Renal cortex interstitium (tissue), 15 donors: ENCODE measurements at places on chromosomes 16 and 17. TPM values are rescaled to one million over a fixed set of nuclear protein-coding genes. Genes with fewer than 3 reads are reported as not detected.

DNA sequence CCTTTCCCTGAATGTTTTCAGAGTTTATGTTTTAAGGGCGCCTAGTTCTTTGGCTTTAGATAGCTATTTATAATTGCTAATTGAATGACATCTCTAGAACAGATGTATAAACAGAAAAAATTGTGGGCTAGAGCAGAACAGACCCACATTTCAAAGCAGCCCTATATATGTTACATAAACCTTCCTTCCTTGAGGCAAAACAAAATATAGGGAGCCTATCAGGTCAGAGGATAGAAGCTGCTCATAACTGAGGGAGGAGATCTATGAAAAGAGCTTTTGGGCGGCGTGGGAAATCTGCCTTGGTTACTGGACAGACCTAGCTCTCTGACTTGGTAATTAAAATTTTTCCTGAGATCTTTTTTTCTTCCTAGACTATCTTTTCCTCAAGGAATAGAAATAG is 68.4 kb downstream of the SPAG9 start:
- no peak for DNase-seq

DNA sequence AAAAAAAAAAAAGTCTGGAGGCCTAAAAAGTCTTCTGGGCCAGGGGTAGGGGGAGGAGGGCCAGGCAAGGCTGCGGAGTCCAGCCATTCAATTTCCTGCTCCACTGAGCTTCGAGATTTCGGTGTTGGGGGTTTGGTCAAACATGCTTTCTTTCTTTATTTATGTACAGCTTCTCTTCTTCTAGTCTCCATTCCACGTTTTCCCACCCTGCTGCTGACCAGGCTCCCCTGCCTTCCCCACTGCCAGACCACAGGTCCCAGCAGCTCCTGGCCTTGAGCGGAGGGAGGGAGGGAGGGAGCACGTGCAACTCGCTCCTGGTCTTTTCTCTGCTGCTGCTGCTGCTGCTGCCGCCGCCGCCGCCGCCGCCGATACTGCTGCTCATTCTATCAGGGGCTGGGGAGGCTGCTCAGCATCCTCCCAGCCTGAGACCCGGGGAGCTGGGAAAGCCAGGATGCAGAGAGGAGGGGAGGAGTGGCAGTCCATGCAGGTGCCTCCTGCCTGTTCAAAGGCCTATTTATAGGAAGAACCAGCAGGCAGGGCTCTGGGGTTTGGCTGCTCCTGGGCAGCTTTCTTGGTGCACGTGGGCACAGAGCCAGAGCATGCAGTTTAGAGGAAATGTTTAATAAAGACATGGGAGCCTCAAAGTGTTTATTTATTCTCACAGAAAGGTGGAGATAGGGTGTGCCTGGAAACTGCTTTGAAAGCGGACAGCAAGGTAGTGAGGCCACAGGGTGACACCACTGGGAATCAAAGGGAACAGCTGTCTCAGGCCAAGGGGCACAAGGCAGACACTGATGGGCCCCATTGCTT is 23.4 kb upstream of the ZFHX3 start:
- no peak for DNase-seq

GRCh38 chr17:50072130-50072529 is 16.2 kb downstream of the ITGA3 start:
- DNase-seq: no peak

- DNase-seq: no peak
These were observed 144.4 kb downstream of the GAS7 start for GRCh38 chr17:10053782-10054540.

DNA sequence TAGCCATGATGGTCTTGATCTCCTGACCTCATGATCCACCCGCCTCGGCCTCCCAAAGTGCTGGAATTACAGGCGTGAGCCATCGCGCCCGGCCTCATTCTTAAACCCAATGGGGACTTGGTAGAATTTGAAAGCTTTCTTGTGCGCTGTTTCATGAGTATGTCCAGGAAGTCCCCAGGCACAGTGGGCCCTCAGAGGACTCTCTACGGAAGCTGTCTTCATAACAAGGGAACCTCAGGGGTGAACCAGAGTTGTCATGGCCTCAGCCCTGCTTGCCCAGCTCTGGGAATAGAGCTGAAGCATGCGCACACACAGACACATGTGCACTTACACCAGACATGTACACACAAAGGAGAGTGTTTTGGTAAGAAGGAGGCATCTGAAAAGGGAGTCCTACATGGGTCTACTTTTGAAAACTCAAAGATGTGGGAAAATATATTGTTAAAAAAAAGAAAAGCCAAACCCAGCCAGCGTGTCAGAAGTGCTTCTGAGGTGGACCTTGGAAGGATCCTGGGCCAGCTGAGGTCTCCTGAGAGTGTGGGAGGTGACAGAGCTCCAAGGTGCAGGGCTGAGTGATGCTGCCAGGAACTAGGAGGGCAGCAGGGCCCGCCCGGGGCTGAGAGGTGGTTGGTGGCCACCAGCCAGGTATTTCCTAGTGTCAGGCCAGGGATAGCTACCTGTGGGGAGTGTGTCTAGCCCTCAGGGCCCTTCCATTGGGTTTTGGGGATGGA is 54.6 kb downstream of the EPN2 start:
- DNase-seq: no peak

DNA sequence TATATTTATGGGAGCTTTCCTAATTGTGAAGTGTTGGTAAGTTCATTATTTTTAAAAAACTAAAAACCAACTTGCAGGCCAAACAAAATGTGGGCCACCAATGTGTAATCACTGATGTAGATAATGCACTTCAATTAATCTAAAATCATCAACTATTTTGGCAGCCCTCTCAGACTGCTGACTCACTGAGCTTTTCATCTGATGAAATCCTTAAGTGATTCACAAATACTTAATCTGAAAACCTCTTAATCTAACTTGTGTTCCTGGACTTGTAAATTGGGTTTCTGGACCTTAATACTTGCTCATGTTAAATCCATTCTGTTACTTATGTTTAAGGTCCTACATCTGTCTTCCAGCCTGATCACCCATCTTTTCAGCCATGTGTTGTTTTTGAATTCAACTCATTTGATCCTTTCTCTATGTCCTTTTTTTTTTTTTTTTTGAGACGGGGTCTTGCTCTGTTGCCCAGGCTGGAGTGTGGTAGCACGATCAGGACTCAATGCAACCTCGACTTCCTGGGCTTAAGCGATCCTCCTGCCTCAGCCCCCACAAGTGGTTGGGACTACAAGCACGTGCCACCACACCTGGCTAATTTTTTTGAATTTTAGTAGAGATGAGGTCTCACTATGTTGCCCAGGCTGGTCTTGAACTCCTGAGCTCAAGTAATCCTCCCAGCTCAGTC is 39.0 kb downstream of the PRKCB start:
- DNase-seq: no peak

- DNase-seq: no peak
These were observed 772 bp upstream of the NUP93 start for GRCh38 chr16:56728980-56729734.

GRCh38 chr17:8960325-8961140 is 5.0 kb downstream of the PIK3R5 start:
- no peak for DNase-seq

GRCh38 chr16:48430890-48431289 is 45.7 kb upstream of the SIAH1 start:
- no peak for DNase-seq

Gene ATP1B2
- polyA plus RNA-seq: 22.9 TPM

Gene HOXB5
- 58.2 TPM for polyA plus RNA-seq

Gene KRT31
- not detected for polyA plus RNA-seq

Gene DNAI2
- polyA plus RNA-seq: 0.22 TPM

Gene NOD2
- 0.57 TPM for polyA plus RNA-seq

Gene GEMIN4
- polyA plus RNA-seq: 21.1 TPM

Gene COQ9
- polyA plus RNA-seq: 96.0 TPM
